ENCODE measurements at places on chromosomes 2 and 18.
A peak's percentile ranks its signal among the peaks of the same experiment; 100 is the strongest.

GRCh38 chr2:230828272-230828961 lies 36.3 kb upstream of the ITM2C start:
- DNase-seq = no peak

DNA sequence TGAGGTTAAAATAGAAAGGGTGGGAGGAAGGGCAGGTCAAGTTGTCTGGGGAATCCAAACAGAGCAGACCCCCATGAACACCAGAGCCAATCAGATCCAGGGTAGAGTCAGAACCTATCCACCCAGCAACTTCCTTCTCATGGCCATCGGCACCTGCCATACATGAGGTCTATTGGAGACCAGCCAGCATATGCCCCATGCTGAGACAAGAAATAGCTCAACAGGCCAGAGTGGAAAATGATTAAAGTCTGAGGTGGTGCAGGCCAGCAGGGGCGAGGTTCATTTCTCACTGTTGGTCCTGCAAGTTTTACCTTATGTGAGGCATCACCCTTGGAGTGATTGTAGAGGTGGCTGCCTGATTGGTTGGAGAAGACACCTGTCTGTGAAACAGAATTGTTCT lies 89.2 kb downstream of the LONRF2 start:
- no peak for DNase-seq

DNA sequence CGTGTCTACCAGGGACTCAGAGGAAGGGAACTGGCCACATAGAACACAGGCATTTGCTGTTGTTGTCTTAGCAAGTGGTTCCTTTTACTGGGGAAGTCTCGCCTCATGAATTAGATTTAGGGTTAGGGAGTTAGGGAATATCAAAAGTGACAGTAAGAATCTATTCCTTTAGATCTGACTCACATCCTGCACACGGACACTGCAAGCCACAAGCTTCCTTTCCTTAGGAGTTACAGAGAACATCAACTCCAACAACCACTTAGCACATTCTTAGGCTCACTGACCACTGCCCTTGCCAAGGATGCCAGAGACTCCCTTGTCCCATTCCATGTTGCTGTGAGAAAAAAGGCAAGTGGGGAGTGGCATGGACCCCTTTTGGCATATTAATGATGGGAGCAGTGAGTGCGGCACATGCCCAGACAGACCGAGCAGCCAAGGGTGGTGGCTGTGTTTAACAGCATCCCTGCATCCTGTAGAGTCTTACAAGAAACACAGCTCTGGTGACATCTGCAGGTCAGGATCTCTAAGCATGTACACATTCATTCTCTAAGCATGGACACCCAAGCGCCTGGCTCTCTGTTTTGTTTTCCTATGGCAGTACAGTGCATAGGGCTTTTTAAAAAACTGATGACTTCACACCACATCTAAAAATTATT lies 745.6 kb upstream of the RAB6C start:
- no peak for DNase-seq

GRCh38 chr2:72759755-72760154 lies 66.1 kb downstream of the EXOC6B start:
- DNase-seq = no peak

DNA sequence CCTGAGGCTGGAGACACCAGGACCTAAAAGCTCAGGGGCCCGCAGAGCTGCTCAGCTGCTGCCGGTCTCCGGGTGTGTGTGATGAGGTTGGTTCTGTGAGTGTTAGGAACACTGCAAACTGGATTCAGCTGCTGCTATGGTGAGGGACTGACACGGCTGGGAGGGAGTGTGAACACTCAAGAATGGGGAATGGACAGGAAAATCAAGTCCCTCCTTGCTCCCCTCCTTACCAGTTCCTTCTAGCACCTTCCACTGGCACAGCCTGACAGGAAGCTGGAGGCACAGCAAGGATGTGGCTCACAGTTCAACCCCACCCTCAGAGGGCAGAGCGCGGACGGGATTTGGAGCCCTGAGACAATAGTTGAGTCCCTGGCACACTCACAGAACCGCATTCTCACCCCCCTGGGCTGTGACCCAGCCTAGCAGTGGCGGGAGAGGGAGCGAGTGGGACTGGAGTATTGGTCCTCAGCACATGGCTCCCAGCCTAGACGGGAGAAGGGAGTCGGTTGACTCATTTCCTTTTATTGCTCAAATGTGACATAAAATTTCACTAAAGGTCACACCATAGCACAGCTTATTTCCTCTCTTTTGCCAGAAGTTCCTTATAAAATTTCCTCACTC lies 42.5 kb downstream of the LRRC30 start:
- no peak for DNase-seq

- DNase-seq = no peak
Observed at GRCh38 chr2:55875434-55876135, 48.0 kb downstream of the EFEMP1 start.

DNA sequence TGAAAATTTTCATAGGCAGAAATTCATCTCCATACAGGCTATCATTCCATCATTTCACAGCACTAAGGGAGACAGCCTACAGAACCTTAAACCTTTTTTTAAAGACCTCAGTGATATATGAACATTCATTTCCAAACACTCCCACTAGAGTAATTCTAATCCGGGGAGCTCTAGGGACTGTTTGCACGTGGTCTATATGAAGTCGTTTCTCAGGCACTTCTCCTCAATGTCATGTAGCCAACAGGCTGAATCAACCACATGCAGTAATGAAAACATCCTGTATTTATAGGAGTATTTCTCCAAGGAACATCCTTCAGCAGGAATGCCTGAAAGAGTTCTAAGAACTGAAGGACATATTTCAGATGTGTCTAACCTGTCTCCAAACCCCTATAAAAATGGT lies 97.3 kb upstream of the CREB1 start:
- no peak for DNase-seq

DNA sequence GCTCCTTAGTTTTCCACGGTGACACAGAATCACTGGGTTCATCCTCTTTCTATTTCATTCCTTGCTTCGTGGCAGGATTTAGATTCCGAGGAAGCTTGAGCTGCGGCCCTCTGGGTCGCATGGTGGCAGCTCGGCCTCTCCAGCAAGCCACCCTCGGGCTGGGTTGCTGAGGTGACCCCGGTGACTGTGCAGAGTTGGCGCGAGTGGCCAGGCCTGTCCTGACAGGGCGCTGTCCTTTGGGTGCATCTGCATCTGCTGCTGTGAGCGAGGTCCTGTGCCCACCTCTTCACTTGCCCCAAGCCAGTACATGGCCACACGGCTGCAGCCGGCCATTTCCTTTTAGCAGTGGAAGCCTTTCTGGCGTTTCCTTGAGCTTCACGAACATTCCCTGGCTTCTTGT lies 21.8 kb downstream of the PRELID3A start:
- DNase-seq = no peak

- DNase-seq = no peak
Observed at GRCh38 chr18:31386741-31387140, 10.2 kb downstream of the DSG4 start.

- DNase-seq = no peak
Observed at GRCh38 chr2:227804975-227805374, 8.7 kb upstream of the CCL20 start.

DNA sequence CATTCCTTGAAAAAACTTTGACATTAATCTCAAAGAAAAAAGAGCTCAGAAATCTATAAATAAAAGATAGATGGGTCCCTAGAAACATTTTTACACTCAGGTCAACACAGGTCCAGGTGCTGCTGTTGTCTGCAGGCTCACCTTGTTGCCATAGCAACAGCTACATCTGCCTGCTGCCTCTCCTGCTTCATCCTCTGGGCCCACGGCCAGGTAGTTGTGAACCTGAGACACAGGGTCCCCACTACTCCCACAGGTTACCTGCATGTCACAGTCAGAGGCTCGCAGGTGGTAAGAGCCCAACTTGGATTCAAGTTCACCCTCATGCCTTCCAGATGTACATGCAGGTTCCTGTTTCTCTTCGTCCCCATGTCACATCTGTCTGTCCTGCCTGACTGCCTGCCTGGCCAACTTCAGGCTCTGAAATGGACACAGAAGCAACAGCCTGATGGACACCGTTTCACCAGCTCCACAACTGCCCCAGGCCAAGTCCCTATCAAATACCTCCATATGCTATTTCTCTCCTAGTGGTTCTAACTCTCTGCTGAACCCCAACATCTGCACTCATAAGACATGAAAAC lies 88.3 kb upstream of the SALL3 start:
- DNase-seq = no peak

DNA sequence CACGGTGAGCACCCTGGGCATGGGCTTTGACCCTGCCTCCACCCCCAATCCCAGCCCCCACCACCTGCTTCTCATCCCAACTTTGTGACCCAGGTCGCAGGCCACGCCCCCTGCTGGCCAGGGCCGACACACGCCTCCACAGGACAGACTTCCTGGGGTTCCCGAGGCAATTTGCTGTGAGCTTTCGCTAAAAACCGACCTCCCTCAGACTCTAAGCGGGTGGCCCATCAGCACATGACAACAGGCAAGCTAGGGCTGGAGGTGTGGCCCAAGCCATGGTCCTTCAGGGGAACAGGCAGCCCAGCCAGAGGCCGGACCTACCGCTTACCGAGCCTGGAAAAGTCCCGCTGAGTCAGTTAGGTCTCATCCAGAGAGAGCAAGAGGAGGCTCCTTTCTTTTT lies 31.9 kb downstream of the C1QL2 start:
- DNase-seq = peak; percentile 25

DNA sequence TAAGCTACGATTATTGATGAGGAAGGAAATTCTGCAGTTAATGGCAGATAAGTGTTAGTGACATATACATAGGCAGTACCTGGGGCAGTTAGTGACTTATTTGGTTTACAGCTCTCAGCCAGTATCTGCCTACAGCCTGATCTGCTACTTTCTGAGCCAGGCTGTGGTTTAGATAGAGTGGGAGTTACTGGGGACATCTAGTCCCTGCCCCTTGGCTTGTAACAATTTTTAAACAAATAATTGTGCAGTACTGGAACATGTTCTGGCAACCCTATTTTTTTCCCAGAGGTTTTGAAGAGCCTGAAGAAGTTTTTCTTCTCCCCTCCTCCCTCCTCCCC lies 2.3 kb downstream of the KIF5C start:
- no peak for DNase-seq

Data from activated naive CD4-positive, alpha-beta T cell (primary cell).